ENCODE measurements at places on chromosomes 1 and 21. TPM values are rescaled to one million over a fixed set of nuclear protein-coding genes. Genes with fewer than 3 reads are reported as not detected.

Gene RAB29
- 59.2 TPM for total RNA-seq

Gene ASCL5
- total RNA-seq: not detected

Gene TNFRSF4
- 0.50 TPM for total RNA-seq

Gene TRIM63
- total RNA-seq: 4.1 TPM

Gene SPRR2E
- not detected for total RNA-seq

Gene SH2D1B
- total RNA-seq: not detected

Gene PLA2G2F
- not detected for total RNA-seq

Gene ATP6V1G3
- total RNA-seq: not detected

Gene CRNN
- not detected for total RNA-seq

Gene TCHH
- total RNA-seq: 0.50 TPM

Gene TCP10L
- total RNA-seq: 1.7 TPM

Gene TIAM1
- 6.3 TPM for total RNA-seq

Gene PDIK1L
- total RNA-seq: 6.4 TPM

Gene RHOU
- 24.1 TPM for total RNA-seq

Gene DNAJC6
- 4.4 TPM for total RNA-seq

Gene OR6K3
- total RNA-seq: not detected

Gene HEYL
- 8.6 TPM for total RNA-seq

Gene MSH4
- total RNA-seq: 0.17 TPM

Gene OR2T2
- total RNA-seq: not detected

Gene FCAMR
- total RNA-seq: not detected

Gene ITGB2
- total RNA-seq: 33.2 TPM

Gene NBPF6
- total RNA-seq: not detected

Gene NPHS2
- not detected for total RNA-seq

Gene OR2L13
- total RNA-seq: not detected

Gene RUNX3
- total RNA-seq: 3.3 TPM

Gene LEMD1
- not detected for total RNA-seq

Gene PLA2G2D
- not detected for total RNA-seq

Gene CASQ1
- 4.5 TPM for total RNA-seq

Gene BACH1
- 43.8 TPM for total RNA-seq

Gene CASQ2
- total RNA-seq: 107 TPM

Gene OR2L2
- total RNA-seq: not detected

Gene UBAP2L
- total RNA-seq: 53.6 TPM

Gene MMEL1
- total RNA-seq: 0.78 TPM

Gene RGS16
- total RNA-seq: 1.9 TPM

Gene ALPL
- total RNA-seq: 4.4 TPM

Gene IFNLR1
- 0.50 TPM for total RNA-seq

Gene CFAP410
- total RNA-seq: 43.5 TPM

Gene MYOG
- total RNA-seq: not detected

Gene CFAP141
- not detected for total RNA-seq

Gene TAL1
- 2.5 TPM for total RNA-seq

Gene TOR1AIP2
- total RNA-seq: 48.0 TPM

Gene KIF26B
- 3.7 TPM for total RNA-seq

Gene ALX3
- not detected for total RNA-seq

Gene LINGO4
- not detected for total RNA-seq

Gene TLR5
- total RNA-seq: 8.3 TPM

Gene PLCH2
- 0.34 TPM for total RNA-seq

Gene ARHGEF16
- total RNA-seq: 0.42 TPM

Gene HJV
- not detected for total RNA-seq

Gene LRRC3
- 5.3 TPM for total RNA-seq

Gene HSD3B1
- total RNA-seq: not detected
